NCI-H1417 treated with DMSO at 0.1 percent for 48 hours (cell line): ENCODE measurements at places on chromosomes 1 and 21.

GRCh38 chr1:147717051-147717705 lies 43.2 kb downstream of the GJA5 start:
- DNase-seq, result no peak

- no peak for DNase-seq
Measured at GRCh38 chr1:7469255-7469938, 301.7 kb upstream of the VAMP3 start.

GRCh38 chr21:45178070-45178608 lies 103.8 kb downstream of the ADARB1 start:
- no peak for DNase-seq

DNA sequence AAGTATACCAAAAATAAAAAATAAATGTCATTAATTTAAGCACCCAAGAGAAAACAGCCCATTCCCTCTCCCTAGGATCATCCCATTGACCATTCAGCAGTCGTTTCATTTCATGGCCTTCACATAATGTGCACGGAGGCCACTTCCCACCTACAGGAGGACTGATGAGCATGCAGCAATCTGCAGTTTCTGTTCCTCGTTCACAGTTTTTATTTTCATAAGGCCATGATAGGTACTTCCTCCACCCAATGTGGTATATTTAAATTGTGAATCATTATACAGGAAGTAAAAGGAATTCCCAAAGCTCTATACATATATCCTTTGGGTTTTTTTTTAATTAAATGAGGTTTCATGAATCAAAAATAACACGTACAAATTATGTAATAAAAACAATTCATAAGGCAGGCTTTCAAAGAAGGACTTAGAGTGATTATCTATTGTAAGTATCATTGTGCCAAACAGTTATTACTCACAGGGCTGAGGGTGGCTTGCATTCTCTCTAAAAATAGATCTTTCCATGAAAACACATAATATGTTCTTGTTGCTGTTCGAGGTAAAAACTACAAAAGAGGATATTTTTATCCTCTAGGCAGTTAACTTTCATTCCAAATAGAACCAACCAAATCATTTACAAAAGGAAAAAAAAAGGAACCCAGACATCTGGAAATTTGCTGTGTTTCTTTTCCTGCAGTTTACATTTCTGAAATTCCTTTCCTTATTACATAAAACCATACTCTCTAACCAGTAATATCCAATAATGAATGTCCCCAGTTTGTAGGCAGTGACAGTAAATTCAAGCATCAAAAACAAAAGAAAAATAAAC lies 27.5 kb upstream of the SLC44A3 start:
- no peak for DNase-seq

- DNase-seq, result no peak
Measured at GRCh38 chr1:153180556-153180955, 22.7 kb upstream of the LELP1 start.

DNA sequence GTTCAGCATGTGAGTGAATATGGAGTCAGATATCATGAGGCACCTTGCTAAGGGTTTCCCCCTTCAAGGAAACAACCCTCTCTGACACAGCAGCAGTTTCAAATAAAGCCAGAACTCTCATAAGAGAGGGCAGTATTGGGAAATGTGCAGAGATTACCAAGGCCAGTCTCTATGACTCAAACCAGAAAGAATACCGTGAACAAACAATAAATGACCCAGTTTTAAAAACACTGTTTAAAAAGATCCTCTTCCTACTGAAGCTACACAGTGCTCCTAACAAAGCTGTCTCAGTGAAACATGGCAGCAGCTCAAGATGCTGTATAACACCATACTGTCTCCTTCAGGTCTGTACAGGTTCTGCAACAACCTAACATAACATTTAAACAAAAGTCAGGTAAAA lies 102.6 kb downstream of the KIAA0319L start:
- no peak for DNase-seq

DNA sequence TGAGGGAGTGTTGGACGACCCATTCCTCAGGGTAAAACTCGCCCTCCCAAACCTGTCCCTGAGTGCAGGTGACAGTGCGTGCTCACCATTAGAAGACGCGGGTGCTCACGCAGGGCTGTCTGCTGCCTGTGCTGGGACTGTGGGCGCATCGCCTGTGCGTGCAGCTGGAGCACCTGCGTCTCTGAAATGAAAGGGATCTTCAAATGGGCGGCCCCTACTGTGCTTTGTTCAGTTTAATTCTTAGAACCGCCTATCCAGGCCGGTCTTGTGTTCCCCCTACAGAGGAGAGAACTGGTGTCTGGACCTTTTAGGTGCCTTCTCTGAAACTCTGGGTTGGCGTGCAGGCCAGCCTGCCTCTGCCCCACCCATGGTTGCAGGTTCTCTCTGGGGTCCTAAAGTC lies 125.8 kb downstream of the PCBP3 start:
- DNase-seq, result no peak

GRCh38 chr1:245621589-245621988 lies 466.8 kb downstream of the KIF26B start:
- peak; percentile 80 for DNase-seq

DNA sequence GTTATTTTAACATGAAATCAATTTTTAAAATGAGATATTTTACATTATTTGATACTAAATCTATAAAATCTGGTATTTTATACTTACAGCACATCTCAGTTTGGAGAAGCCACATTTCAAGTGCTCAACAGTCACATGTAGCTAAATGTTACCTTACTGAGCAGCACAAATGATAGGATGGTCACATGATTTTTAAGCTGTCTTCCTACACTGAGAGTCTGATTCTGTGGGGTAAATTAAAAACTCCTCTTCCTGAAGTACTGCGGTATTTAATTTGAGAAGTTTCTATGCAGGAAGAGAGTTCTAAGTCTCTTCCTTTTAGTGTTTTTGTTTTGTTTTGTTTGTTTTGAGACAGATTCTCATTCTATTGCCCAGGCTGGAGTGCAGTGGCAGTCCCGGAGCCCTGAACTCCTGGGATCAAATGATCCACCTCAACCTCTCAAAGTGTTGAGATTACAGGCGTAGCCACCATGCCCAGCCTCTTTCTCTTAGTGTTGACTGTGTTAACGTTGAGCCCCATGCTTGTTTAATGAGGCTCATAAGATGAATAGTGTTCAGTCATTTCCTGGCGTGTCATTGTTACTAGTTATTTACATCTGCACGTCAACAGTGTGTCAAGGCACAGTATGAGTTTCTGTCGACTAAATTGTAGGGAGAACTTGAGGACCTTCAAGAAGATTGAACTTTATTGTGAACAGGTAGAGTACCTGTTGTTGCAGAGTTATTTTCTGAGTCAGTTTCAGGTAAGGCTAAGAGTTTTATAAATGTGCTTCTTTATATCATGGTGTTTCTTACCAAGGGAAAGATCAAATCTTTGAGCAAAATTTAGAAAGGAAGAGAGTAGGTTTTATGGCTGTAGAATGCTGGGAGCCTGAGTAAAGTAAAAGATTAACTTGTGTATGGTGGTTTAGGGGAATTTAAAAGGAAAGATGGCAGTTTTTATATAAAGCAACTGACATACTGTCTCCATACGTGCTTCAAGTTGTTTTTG lies 3.3 kb downstream of the CNST start:
- no peak for DNase-seq

DNA sequence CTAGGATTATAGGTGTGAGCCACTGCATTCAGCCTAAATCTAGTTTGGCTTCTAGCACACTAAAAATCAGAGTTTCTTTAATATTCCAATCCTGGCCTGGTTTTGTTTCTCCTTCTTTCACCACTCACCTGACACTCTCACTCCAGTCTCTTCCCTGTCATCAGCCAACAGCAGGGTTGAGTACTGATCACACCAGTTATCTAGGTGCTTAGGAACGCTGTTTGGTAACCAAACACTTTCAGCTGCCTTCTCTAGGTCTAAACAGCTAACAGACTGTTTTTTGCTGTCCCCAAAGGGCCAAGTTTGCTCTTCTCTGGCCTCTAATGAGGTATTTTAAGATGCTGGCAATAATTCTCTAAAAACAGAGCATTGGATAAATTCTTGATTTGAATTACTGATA lies 17.7 kb upstream of the FRRS1 start:
- no peak for DNase-seq

- no peak for DNase-seq
Measured at GRCh38 chr1:34714386-34714785, 40.5 kb upstream of the GJB5 start.

GRCh38 chr1:204455063-204455830 lies 39.4 kb downstream of the PIK3C2B start:
- no peak for DNase-seq

GRCh38 chr1:243667133-243667532 lies 182.9 kb downstream of the AKT3 start:
- DNase-seq, result no peak

DNA sequence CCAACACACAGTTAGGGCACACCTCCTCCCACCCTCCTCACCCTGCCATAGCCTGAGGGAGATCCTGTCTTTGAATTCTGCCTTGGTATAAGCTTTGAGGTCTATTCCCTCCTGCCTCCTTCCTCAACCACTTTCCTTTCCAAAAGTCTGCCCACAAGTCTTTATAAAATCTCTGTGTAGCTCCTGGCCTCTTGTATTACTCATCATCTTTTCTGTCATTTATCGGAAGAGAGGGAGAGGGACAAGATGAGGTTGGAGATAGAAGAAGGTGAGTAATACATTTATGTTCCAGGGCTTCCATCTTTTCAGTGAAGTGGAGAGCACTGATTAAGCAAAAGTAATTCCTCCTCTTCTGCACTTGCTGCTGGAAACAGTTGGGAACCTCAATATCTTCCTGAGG lies 30.5 kb upstream of the EFCAB14 start:
- DNase-seq, result no peak

GRCh38 chr1:40951943-40952743 lies 27.4 kb upstream of the CTPS1 start:
- peak; percentile 20 for DNase-seq

- no peak for DNase-seq
Measured at GRCh38 chr1:110062612-110063011, 7.9 kb downstream of the ALX3 start.

GRCh38 chr21:34363733-34364132 lies at the start of gene KCNE2:
KCNE2 (plus strand) TSS chr21:34364006; CDS start chr21:34370479, 6,473 bp downstream.
- no peak for DNase-seq

DNA sequence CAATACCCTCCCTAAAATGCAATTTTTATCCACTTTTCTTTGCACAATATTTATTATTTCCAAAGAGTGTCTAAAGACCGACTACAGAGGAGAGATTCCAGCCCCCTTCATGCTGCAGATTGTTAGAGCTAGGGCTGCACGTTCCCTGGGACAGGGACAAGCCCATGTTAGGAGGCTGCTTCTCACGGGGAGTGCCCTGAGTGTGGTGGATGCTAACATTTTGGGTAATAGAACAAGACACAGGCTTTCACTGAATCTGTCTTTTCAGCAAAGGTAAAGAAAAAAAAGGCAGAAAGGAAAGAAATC lies 125.4 kb downstream of the RIPK4 start:
- no peak for DNase-seq

- peak; percentile 22 for DNase-seq
Measured at GRCh38 chr1:6423321-6423999, 1.1 kb upstream of the ESPN start.

DNA sequence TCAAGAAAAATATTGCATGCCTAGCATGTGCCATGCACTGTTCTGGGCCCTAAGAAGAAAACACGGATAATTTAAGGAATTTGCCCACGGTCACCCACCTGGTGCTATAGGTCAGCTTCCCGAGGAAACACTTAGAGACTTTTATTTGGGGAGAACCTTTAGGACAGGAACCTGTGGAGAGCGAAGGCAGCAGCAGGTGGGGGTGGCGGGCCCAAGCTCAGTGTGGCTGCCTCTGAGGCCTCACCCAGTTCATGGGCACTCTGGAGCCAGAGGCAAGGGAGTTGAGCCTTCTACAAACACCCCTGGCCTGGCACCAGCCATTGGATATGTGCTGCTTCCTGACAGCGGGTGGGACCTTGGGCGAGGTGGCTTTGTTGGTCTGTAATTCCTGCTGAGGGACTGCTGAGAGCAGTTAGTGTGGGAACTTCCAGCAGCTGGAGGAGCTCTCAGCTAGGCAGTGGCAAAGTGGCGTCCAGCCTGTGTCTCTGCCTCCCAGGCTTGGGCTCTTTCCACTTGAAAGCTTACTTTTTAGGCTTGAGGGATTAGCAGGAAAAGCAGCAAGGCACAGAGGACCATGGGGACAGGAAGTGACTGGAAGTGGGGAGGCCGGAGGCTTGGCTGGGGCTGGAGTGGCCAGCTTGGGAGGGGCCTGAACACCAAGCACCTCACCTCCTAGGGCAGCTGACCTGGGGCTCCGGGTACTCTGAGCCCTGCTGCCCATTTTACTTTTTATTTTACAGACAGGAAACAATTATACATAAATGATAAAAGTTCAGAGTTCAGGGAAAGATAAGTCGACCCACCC lies 19.1 kb downstream of the MRPL37 start:
- DNase-seq, result no peak

DNA sequence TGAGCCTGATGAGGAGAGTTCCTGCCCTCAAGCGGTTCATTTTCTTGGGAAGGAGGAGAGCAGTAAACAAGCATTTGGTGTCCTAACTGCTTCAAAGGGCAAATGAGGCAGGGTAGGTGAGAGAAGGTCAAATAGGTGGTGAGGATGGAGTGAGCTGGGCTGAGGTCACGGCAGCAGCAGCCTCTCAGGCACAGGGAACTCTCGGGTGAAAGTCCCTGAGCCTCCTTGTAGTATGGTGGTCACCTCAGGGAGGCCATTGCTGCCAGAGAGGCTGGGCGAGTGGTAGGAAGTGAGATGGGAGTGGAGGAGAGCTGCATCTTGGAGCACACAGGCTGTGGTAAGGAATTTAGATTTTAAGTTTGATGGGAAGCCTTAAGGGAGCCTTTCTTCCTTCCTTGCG lies 4.0 kb downstream of the ADARB1 start:
- DNase-seq, result no peak

- DNase-seq, result no peak
Measured at GRCh38 chr1:20439282-20439681, 46.7 kb downstream of the CAMK2N1 start.
